DMS79 (cell line): ENCODE measurements at places on chromosomes 16 and 17.

- DNase-seq: peak; percentile 57
Observed at GRCh38 chr17:56833809-56834379, at the start of the genes C17orf67 and DGKE. C17orf67 (minus strand) TSS chr17:56833920; CDS start chr17:56815810, 18,110 bp downstream. DGKE (plus strand) TSS chr17:56834151; CDS start chr17:56834796, 645 bp downstream.

- DNase-seq: no peak
Observed at GRCh38 chr16:30376461-30376902, 1.9 kb downstream of the MYL11 start.

- DNase-seq: no peak
Observed at GRCh38 chr16:53865494-53865863, 161.5 kb downstream of the FTO start.

GRCh38 chr16:74169687-74170376 is 126.8 kb upstream of the PSMD7 start:
- no peak for DNase-seq

GRCh38 chr16:88835383-88835782 is 21.4 kb downstream of the GALNS start:
- no peak for DNase-seq

- DNase-seq: no peak
Observed at GRCh38 chr16:83420206-83420760, 387.5 kb upstream of the HSBP1 start.
